NCI-H2171 treated with DMSO at 0.1 percent for 48 hours (cell line): ENCODE measurements at places on chromosomes 16 and 17.

DNA sequence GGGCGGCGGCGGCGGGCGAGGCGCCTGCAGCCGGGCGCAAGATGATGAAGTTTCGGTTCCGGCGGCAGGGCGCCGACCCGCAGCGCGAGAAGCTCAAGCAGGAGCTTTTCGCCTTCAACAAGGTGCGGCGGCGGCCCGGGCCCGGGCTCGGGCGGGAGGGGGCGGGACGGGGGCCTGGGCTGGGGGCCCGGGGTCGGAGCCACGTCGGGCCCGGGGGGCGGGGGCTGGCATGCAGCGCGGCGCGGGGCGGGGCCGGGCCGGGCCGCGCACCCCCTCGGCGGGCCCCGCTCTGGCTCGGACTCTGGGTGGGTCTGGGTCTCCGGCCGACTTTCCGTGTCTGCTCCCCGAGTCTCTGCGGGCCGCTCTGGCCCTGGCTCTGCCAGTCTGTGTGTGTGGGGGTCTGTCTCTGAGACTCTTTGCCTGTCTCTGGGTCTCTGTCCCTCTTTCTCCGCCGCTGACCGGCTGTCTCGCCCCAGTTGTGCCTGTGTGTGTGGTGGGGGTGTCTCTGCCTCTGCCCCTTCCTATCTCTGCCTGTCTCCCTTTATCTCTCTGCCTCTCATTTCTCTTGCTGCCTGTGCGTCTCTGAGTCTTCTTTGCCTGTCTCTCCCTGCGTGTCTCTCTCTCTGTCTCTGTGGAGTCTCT, 328 bp downstream of the LLGL1 start:
- peak; percentile 18 for DNase-seq

DNA sequence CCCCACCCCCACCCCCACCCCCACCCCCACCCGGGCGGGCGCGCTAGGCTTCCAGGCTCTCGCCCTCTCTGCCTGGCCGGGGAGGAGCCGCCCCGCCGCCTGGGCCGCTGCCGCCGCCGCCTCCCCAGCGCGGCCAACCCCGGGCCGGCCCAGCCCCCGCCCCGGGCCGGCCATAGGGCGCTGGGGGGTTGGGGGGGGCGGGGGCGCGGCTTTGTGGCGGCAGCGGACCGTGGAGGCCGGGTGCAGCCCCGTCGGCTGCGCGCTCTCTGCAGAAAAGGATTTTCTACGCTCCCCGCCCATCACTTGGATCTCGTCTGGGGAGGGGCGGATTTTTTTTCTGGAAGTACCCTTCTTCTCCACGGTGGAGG, 230.9 kb downstream of the MRTFB start:
- DNase-seq: peak; percentile 52

- peak; percentile 16 for DNase-seq
Measured at GRCh38 chr17:4833941-4834680, 971 bp downstream of the MINK1 start.

- no peak for DNase-seq
Measured at GRCh38 chr17:63760771-63761539, 12.4 kb downstream of the CCDC47 start.

- DNase-seq: no peak
Measured at GRCh38 chr17:42305543-42306384, 17.5 kb downstream of the STAT5A start.

- DNase-seq: no peak
Measured at GRCh38 chr16:23214796-23215195, 32.3 kb downstream of the SCNN1G start.

DNA sequence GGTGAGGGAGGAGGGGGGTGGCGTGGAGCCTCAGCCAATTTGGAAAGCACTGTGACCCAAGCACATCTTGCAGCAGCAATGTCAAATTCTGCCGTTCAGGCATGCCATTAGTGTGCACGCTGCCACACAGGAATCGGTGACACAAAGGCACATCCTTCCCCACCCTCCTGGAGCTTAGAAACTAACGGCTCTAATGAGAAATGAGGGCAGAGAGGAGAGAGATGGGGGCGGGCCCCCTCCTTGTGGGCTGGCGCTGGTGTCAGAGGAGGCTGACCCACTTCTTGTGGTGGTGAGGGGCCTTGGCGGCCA, 94.8 kb downstream of the RTN4RL1 start:
- DNase-seq: no peak

GRCh38 chr17:27488231-27488630, 32.0 kb downstream of the KSR1 start:
- DNase-seq: no peak

- no peak for DNase-seq
Measured at GRCh38 chr17:65515512-65515911, 45.9 kb downstream of the AXIN2 start.

DNA sequence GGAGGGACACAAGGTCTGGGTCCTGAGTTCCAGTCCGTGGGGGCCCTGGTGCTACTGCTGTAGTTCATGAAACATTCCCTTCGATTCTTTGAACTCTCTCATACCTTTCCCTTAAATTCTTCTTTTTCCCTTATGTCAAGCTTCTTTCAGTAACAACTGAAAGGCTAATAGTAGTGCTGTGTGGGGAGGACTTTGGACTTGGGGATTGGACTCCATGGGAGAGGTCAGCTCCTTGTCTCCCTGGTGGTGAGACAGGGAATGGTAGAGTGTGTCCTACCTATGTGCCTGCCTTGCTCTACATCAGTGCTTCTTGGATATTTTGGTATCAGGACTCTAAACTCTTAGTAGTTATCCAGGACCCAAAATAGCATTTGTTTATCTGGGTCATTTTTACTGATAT, 628.1 kb downstream of the WWOX start:
- no peak for DNase-seq

DNA sequence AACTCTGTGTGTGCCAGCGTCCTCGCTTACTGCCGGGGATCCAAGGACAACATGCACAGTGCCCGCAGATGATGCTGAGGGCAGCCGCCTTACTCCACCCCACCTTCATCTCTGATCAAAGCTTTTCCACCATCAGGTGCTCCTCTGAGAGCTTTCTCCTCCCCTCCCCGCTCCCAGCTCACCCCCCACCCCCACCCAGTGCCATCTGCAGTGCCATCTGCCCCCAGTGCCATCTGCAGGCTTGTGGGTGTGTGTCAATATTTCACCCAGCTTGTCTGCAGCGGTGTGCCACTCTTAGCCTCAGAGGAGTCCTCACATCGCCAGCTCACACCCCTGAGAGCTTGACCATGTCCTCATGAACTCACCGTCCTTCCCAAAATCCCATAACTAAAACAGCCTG, 98.2 kb upstream of the NOL11 start:
- DNase-seq: peak; percentile 58

DNA sequence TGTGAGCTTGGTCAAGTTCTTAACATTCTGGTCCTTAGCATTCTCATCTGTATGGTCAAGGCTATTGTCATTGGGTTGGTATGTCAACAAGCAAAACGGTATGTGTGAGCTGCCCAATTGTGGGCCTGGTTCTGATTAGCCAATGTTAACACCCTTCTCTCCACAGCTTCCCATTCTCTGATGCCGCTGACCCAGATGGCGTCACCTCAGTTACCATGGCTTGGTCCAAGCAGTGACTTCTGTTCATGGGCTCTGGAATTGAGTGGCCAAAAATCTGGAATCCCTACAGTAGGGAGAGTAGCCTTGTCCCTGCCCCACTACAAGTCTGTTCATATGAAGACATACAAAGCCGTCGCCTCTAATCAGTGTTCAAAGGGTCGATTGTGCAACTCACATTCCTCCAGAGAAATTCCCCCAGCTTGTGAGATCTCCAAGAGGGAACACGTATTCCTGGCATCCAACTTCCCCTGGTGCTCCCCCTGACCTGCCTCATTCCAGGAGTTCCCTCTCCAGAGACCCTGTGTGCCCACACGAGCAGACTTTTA, 15.8 kb downstream of the TMEM98 start:
- no peak for DNase-seq
